ENCODE measurements at places on chromosomes 16 and 17.

DNA sequence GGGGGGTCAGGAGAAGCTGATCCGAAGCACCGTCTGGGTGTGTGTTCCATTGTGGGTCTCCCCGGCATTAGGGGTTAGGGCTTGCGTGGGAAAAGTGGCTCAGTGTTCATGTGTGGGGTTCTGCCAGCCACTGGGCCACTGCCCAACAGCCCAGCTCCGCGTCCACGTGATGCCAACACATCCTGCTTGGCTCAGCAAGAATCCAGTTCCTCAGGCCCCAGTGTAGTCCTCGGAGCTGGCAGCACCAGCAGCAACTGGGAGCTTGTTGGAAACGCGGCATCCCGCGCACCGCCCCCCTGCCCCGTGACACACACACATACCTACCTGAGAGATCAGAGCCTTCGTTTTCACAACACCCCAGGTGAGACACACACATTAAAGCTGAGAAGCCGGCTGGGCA is 18.9 kb downstream of the LGALS9 start:
- DNase-seq, result no peak

GRCh38 chr16:53714205-53715022 is 10.5 kb downstream of the FTO start:
- DNase-seq, result no peak

GRCh38 chr17:82200743-82201497 is 11.7 kb downstream of the CCDC57 start:
- DNase-seq, result no peak

GRCh38 chr16:9489835-9490467 is 398.5 kb downstream of the HAPSTR1 start:
- DNase-seq, result no peak

DNA sequence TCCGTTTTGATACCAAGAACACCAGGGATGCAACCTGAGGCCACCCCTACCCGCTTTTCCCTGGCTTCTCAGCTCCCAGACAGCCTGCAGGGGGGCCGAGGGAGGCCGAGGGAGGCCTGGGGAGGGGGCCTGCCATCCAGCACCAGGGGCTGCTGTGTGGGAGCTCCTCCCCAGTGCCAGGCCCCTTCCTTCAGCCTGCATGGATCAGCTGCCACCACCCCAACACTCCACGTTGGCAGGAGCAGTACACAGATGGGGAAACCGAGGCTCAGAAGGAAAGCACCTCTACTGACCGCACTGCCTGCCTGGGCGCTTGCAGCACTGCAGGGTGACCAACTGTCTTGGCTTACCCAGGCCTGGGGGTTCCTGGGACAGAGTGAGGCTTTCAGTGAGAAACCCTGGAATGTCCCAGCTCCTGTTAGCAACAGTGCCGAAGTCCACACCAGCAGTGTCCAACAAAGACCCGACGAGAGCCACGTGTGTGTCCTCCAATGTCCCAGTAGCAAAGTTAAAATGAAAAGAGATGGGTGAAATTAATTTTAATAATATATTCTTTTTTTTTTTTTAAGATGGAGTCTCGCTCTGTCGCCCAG is 5.3 kb upstream of the OSGIN1 start:
- DNase-seq, result no peak

DNA sequence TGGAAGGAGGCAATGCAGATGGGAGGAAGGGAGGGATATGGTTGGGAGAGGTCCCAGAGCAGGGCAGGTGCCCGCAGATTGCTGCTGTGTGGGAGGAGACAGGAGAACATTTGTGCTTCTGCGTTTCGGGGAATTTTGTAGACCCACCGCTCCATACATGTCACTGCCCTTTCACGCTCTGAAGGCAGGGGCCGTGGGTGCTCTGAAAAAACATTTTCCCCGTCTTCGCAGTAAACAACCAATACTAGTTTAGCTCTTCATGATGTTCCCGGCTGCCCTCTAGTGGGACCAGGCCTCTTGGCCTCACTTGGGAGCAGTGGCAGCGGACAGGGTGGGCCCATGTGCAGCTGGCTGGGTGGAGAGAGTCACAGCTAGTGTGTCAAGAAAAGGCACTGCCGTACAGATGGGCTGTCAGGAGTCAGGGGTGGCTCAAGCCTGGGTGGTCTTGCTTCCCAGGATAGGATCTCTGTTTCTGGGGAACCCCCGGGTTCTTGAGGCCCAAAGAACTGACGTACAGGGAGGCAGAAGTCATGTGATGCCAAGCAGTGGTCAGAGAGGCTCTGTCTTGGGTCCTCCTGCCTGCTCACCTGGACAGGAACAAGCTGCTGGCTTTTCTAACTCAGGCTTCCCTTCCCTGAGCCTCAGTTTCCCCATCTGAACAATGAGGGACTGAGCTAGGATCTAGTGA is 46.5 kb upstream of the CPNE2 start:
- no peak for DNase-seq

- no peak for DNase-seq
Measured at GRCh38 chr16:27903046-27903655, 160.4 kb downstream of the GSG1L start.

GRCh38 chr17:42623732-42624596 is 14.5 kb downstream of the TUBG1 start:
- DNase-seq, result peak; percentile 43

- no peak for DNase-seq
Measured at GRCh38 chr16:3701531-3701930, 15.8 kb downstream of the TRAP1 start.

- DNase-seq, result no peak
Measured at GRCh38 chr17:31422443-31422842, 31.0 kb downstream of the RAB11FIP4 start.

- DNase-seq, result no peak
Measured at GRCh38 chr16:1158456-1159324, 5.8 kb downstream of the CACNA1H start.
